ENCODE measurements at places on chromosomes 2 and 18.

GRCh38 chr2:196546151-196546919, 93.2 kb upstream of the CCDC150 start:
- DNase-seq: no peak

DNA sequence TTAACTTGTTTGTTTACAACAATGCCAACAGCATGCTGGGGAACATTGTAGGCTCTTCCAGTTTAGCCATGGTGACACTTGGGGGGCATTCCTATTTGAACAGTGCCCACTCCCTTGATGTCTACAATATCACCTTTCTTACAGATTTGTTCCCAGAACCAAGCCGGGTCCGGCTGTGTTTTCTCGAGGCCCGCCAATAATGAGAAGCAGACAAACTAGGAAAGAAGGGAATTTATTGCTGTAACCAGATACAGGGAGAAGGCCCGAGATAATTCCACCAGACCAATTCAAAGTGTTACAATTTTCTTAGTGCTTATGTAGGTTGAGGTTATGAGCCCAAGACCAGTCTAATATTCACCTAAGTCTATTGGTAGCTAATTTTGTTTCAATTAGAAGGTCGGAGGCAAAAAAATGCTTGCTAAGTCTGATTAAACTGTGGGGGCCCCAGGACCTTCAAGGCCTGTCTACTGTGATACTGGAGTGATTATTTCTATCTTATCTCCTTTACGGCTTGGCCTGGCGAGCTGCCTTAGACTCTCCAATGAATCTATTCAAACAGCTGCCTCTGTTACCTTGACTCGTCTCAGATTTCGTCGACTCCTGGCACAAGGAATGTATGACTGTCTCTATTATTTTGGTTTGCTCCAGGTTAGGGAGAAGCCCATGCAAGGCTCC, 59.1 kb upstream of the PSME4 start:
- no peak for DNase-seq

DNA sequence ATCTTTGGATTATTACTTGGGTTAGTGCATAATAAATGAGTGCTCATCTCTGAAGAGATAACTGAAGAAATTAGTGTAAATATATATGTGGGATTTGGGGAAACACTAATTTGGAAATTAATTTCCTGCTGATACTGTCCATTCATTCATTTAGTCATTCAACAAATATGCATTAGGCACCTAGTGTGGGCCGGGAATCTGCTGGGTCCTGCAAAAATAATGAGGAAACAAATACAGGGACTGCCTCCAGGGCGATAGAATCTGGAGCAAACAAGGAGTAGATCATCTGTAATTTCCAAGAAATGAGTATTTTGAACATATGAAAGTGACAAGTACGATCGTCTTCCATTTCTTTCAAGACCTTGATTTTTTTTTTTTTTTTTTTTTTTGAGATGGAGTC, 203.7 kb upstream of the LYPD1 start:
- DNase-seq: no peak

- DNase-seq: peak; percentile 27
Observed at GRCh38 chr2:198053148-198053547, 248.8 kb downstream of the PLCL1 start.

DNA sequence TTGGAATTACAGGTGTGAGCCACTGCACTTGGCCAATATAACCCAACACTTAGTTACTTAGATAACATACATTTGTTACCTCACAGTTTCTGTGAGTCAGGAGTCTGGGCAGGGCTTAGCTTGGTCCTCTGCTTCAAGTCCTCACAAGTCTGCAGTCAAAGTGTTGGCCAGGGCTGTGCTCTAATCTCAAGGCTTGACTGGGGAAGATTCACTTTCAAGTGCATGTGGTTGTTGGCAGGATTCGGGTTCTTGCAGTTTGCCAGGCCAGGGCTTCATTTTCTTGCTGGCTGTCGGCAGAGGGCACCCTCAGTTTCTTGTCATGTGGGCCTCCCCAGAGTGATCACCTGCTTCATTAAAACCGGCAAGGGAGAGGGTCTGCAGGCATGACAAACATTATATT, 103.7 kb downstream of the SLC4A3 start:
- no peak for DNase-seq

DNA sequence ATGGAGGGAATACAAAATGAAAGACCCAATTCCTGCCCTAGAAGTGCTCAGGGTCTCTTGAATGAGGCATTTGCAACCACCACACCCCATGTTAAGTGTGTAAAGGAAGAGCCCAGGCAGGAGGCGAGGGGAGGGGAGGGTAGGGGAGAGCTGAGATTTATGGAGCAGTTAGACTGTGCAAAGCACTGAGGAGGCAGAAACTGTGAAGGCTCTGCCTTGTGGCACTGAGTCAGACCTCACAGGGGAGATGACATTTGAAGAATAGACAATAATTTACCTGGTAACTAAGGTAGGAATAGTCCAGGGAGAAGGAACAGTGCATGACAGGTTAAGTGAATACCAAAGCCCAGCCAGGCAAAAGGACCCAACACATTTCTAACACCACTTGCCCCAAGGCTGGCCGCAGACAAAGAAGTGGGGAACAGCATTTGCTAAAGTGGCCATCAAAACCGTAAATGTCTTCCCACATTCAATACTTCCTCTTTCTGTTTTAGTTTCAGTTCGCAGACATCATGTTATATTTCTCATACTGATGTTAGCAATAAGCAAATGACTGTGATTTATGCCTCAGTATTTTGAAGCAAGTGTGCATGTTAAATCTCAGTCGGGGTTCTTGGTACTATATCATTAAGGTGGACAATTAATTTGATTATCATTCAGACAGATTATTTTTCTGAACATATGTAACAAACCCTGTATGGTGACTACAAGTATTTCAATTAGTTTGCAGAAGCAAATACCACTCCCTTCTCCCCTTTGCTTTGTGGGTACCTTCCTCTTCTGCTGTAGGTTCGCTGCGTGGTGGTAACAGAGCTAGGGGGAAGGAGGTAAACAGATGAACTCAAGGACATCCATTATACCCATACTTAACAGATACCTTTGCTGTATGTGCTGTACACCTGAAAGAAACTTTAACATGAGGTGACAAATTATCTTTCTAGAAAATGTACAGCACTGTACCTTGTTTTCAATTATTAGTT, 27.5 kb downstream of the CDH20 start:
- no peak for DNase-seq

DNA sequence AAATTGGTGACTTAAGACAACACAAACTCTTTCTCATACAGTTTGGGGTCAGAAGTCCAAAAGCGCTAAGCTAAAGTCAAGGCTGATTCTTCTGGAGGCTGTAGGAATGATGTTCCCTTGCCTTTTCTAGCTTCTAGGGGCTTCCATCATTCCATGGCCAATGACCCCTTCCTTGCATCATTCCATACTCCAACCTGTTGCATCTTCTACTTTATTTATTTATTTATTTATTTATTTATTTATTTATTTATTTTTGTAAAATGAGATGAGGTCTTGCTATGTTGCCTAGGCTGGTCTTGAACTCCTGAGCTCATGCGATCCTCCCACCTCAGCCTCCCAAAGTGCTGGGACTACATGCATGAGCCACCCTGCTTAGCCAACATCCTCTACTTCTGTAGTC, 44.7 kb upstream of the C1D start:
- DNase-seq: no peak

GRCh38 chr18:22257022-22257543, 87.7 kb downstream of the GATA6 start:
- no peak for DNase-seq

GRCh38 chr2:130726614-130727180, 2.2 kb upstream of the GPR148 start:
- no peak for DNase-seq

DNA sequence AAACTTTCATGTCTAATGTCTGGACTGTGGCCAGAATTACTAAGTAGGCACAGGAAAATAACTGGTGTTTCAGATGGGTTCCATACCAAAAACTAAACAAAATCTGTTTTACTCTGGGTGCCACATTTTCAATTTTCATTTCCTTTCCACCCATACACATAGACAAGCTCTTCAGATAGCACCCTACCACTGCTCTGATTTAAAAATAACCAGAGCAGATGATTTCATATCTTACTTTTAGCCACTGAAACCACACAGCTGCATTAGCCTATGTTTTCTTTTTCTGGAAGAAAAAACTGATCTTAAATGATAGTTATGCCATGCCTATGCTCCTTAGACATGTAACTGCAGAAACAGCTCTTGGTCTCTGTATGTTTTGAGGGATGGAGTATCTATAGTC, 647.6 kb downstream of the CPS1 start:
- DNase-seq: no peak

DNA sequence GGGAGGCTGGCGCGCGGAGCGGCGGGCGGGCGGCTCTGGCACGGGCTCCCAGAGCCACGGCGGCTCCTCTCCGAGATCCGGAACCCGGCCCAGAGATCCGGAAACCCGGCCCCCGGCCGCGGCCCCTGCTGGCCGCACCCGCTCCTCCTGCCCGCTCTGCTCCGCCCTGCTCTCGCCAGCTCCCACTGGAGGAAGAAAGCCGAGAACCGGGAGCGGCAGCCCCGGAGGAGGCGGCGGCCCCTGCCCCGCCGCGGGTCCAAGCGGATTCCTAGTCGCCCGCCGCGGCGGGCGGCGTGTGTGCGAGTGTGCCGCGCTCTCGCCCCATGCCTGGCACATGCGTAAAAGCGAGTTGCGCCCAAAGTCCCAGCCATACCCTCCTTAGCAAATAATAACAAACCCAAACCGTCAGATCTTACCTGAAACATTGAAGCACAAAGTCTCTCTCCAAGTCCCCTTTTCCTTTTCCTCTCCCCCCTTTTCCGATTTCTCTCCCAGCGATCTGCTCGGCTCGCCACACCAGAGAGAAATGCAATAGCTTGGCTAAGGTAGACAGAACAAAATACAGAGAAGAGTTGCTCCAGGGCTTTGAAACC, 108.7 kb upstream of the KCTD1 start:
- peak; percentile 79 for DNase-seq

- DNase-seq: no peak
Observed at GRCh38 chr2:146826388-146826787, 1018.4 kb upstream of the ACVR2A start.

DNA sequence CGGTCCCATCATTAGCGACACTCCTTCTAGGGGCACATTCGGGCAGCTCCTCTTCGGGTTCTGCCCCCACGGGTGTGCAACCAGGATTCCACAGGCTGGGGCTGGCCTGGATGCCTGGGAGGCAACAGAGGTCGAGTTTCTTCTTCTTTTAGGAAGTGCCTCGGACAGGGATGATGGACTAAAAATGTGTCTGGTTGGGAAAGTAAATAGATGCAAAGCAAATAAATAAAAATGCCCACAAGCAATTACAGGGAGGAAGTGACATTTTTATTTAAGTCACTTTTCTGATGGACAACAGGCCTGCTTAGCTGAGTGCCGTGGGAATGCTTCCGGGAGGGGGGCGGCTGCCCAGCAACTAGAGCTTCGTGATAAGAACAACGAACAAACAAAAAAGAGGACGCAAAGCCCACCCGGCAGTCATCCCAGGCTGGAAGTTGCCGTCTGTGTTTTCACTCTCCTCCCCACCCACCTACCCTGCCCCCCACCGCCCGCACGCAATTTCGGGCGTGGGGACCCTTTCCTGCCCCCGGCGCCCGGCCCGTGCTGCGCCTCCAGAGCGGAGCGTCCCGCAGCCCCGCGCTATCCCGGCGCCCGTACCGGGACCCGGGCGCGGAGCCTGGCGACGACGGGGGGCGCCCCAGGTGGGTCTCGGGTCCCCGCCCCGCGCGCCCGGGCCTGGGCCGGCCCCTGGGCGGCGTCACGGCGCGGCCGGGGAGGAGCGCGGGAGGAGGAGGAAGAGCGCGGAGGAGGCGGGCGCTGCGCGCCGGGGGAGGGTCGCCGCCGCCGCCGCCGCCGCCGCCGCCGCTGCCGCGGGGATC, 412 bp upstream of the NCK2 start:
- DNase-seq: no peak

GRCh38 chr2:56449002-56449431, 265.2 kb downstream of the CCDC85A start:
- DNase-seq: peak; percentile 57

DNA sequence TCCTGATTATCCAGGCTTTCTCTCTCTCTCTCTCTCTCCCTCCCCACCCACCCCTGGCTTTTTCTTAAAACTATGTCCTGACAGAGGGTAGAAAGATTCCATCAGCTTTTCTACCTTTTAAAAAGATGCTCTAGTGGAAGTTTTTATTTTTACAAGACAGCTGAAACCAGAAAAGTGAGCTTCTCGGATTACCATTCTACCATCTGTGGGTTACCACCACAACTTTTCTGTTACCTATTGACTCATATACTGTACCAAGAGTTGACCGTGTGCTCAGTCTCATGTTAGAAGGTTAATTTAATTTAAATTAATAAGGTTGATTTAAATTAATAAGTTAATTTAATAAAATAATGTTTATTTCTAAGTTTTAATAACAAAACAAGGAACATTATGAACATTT, 137.6 kb downstream of the UPP2 start:
- no peak for DNase-seq

GRCh38 chr18:2102022-2102421, 469.3 kb downstream of the METTL4 start:
- no peak for DNase-seq

- DNase-seq: no peak
Observed at GRCh38 chr2:111157071-111157661, 36.5 kb downstream of the BCL2L11 start.

DNA sequence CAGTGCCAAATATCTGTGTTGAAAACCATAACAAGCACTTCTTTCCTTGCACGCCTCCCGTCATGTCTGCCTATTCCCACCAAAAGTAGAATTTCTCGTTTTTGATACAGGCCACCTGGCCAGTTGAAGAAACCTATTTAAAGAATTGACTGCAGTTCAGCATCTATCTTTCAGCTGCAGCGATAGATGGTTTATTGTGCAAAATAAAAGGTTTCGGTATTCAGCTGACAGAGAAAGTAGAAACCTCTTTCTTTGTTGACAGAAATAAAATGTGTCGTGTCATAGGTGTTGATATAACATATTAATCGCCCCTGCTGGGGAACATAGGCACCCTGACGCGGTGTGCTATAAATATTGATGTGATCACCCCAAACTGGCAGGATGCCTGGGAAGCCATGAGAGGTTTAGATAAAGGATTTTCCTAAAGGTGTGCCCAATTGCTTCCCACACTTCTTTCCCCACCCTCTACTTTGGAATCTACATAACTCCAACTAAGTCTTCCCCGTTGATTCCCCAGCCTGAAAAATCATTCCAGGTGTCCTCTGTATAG, 570.4 kb downstream of the CCDC85A start:
- DNase-seq: no peak

DNA sequence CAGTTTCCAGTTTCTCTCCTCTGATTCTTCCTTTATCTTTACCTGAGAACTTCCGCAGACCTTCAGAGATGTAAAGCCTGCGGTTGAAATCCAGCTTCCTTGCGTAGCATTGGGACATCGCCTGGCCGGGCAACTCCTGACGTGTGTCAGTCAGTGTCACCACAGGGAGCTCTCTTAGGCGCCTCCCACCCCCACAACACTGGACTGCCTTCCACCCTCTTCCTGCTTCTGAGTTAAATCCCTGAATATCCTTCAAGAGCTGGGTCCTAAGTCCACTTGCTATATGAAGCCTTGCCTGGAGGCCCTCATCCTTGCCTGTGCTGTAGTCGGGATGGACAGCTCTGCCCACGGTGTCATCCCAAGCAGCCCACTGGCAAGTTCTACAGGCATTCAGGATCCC, 179.4 kb downstream of the SEPTIN10 start:
- DNase-seq: no peak
